ENCODE measurements at places on chromosomes 13 and 19. TPM values are rescaled to one million over a fixed set of nuclear protein-coding genes. Genes with fewer than 3 reads are reported as not detected.
A peak's percentile ranks its signal among the peaks of the same experiment; 100 is the strongest.

Gene CHAMP1
- 28.5 TPM for total RNA-seq

Gene IFNL2
- total RNA-seq, result not detected

Gene RNF113B
- total RNA-seq, result not detected

Gene REEP6
- 2.1 TPM for total RNA-seq

Gene ADGRE2
- total RNA-seq, result 0.15 TPM

Gene USHBP1
- not detected for total RNA-seq

Gene ZNF471
- total RNA-seq, result 2.6 TPM

Gene HSH2D
- not detected for total RNA-seq

- no peak for DNase-seq
Measured at GRCh38 chr19:28526038-28526437, 686.9 kb downstream of the UQCRFS1 start.

GRCh38 chr19:6127716-6128335, 7.6 kb upstream of the ACSBG2 start:
- peak; percentile 28 for DNase-seq

- no peak for DNase-seq
Measured at GRCh38 chr19:50449236-50449899, 16.7 kb downstream of the MYBPC2 start.

GRCh38 chr19:46860846-46861690, at the start of gene ARHGAP35:
ARHGAP35 (plus strand) TSS chr19:46860997; CDS start chr19:46918676, 57,679 bp downstream.
- DNase-seq, result no peak

DNA sequence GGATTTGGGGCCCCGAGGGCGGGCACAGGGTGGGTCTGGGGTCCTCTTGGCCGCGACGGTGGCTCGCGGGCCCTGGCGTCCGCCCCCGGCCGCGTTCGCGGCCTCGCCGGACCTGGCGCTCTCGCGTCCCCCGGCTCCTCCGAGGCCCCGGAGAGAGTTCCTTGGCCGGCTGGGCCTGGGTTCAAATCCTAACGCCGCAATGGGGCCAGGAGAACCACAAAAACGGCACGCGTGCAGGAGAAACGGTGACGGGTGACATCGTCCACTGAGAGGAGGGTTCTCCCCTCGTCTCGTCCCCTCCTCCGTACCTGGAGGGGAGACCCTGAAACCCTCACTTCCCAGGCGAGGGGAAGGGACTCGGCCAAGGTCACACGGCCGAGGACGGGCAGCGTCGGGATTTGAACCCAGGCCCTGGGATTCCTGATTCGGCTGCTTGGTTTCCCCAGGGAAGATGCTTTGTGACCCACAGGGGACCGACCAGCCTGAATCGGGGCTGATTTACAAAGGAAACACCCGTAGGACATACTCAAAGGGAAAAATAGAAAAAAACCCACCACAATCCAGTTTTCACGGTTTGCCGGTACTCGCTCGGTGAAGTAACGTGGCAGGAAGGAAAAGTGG, 624 bp downstream of the SAFB start:
- no peak for DNase-seq

DNA sequence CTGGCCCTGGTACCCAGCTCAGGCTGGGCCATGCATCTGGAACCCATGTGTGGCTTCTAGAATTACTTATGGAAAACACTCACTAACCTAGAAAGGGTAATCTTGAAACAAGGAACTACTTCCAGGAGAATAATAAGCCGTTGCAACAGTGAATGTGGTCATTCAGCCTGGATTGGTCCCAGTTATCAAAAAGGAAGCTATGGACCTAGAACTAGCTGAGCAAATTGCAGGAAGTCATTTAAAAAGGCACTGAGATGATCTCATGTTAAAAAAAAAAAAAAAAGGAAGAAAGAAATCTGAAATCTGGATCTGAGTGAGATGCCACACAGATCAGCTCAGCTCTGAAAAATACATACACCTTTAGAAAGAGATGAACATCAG, 59.6 kb downstream of the DCT start:
- no peak for DNase-seq

GRCh38 chr19:38228005-38228377, 4.0 kb upstream of the DPF1 start:
- DNase-seq, result no peak

- peak; percentile 69 for DNase-seq
Measured at GRCh38 chr13:50676602-50677001, 166.9 kb downstream of the DLEU7 start.

- DNase-seq, result peak; percentile 46
Measured at GRCh38 chr13:34816245-34816884, 125.7 kb upstream of the NBEA start.

- peak; percentile 90 for DNase-seq
Measured at GRCh38 chr13:28401303-28402056, 93.4 kb downstream of the FLT1 start.

- no peak for DNase-seq
Measured at GRCh38 chr13:42574435-42575311, 721 bp downstream of the TNFSF11 start.
